A172 (cell line): ENCODE measurements at places on chromosomes 13 and 19.
A peak's percentile ranks its signal among the peaks of the same experiment; 100 is the strongest.

- peak; percentile 51 for DNase-seq
Measured at GRCh38 chr19:35495107-35496064, 5.1 kb upstream of the KRTDAP start.

GRCh38 chr13:99577934-99578917 is 77.0 kb downstream of the TM9SF2 start:
- no peak for DNase-seq

GRCh38 chr19:28691683-28692082 is 521.3 kb downstream of the UQCRFS1 start:
- no peak for DNase-seq

GRCh38 chr19:21482863-21483276 is 22.5 kb upstream of the ZNF429 start:
- no peak for DNase-seq

GRCh38 chr19:56608274-56608964 is 13.3 kb downstream of the ZNF71 start:
- no peak for DNase-seq

- no peak for DNase-seq
Measured at GRCh38 chr19:49631014-49631588, 8.8 kb downstream of the RRAS start.

GRCh38 chr19:44142059-44142433 is 692 bp downstream of the ZNF234 start:
- no peak for DNase-seq

DNA sequence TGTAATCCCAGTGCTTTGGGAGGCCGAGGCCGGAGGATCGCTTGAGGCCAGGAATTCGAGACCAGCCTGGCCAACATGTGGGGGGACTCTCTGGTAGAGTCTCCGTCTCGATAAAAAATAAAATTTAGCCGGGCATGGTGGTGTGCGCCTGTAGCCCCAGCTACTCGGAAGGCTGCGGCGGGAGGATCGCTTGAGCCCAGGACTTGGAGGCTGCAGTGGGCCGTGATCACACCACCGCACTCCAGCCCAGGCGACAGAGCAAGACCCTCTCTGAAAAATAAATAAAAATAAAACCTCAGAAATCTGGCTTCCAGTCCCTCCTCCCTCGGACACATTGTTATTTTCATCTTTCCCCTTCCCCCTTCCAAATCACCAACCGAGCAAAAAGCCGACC is 332 bp downstream of the IRGQ start:
- DNase-seq = no peak

- no peak for DNase-seq
Measured at GRCh38 chr13:74919914-74920313, 562.1 kb downstream of the TBC1D4 start.

DNA sequence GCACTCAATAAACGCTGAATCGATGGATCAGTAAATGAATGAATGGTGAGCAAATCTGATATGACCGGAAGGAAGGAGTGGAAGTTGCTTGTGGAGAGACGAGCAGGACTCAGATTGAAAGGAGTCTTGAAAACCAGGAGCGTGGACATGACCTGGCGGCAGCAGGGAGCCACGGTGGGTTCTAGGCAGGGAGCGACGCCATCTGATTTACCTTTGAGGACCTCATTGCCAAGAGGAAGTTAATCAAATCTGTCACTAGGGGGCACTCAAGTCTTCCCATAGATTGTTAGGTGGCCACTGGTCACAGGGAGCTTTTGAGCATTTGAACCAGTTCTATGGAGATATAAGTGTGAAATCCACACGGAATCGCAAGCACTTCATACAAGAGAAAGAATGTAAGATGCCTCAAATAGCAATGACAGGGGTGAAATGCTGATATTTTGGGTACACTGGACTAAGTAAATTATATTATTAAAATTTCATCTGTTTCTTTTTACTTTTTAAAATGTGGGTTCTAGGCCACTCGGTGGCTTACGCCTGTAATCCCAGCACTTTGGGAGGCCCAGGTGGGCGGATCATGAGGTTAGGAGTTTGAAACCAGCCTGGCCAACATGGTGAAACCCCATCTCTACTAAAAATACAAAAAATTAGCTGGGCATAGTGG is 9.2 kb upstream of the FBN3 start:
- DNase-seq = peak; percentile 86

DNA sequence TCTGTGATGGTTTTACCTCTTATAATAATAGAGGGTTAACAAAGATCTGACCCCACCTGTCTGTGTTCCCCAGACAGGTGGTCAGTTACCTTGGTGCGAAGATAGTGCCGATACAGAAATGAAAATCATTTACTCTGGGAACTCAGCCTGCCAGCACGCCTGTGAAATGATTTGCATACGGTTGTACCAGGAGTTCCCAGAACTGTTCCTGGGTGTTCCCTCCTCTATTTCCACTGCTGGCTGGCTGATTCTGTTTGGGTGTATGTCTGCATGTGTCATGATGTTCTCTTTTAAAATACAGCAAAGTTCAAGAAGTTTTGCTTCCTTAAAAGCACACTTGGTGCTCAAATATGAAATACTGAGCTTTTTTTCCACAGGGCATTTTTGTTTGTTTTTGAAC is 527.1 kb downstream of the FGF9 start:
- DNase-seq = no peak

DNA sequence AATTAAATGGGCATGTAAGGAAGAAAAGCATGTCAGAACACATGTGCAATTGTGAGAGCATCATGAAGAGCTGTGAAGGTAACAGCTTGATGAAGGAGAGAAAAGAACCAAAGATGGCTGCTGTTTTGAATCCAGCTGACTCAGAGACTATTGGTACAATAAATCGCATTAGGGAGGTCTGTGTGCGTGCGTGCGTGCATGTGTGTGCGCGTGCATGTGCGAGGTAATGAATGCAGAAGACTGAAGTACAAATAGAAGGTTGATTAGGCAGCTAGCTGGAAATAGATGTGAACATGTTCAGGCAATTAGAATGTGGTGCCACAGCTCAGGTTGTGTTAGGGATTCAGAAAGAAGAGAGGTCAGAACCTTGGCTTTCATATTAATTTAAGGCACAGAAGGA is 440.5 kb downstream of the OXGR1 start:
- no peak for DNase-seq

DNA sequence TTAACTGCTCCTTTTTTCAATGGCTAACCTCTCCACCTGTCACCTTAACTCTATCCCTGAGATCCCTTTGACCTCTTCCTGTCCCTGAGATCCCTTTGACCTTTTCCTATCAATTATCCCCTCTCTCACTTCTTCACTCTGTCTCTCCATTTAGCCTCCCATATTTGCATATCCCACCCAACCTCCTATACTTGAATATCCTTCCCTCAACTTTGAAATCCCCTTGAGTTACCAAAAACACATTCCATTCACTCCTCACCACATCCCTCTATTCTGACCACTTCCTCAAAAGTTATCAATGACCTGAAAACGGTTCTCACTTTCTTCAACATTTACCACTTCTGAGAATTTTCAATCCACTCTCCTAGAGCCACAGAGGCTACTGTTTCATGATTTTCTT is 3.0 kb downstream of the MYCBP2 start:
- no peak for DNase-seq

DNA sequence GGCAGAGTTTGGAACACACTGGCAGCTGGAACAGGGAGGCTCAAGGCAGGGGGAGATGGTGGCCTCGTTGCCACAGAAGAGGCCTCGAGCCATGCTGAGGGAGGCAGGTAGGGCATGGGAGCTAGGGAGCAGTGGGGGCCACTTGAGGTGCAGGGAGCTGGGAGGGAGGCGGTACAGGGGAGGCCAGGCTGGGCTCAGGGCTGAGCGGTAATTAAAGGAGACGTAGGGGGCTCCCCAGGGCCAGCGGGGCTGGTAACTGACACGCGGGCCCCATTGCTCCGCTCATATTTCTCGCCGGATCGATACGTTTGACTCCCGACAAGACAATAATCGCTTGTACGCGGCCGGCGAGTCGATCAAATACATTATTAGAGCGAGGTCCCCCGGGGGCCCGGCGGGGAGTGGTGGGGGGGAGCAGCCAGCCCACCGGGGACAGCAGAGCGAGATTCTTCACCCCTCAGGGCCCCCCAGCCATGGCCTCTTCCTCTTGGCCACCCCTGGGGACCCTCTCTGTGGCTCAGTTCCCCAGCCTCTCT is 2.4 kb upstream of the POU2F2 start:
- DNase-seq = no peak

GRCh38 chr19:11450570-11451326 is 15.3 kb downstream of the PRKCSH start:
- DNase-seq = no peak

DNA sequence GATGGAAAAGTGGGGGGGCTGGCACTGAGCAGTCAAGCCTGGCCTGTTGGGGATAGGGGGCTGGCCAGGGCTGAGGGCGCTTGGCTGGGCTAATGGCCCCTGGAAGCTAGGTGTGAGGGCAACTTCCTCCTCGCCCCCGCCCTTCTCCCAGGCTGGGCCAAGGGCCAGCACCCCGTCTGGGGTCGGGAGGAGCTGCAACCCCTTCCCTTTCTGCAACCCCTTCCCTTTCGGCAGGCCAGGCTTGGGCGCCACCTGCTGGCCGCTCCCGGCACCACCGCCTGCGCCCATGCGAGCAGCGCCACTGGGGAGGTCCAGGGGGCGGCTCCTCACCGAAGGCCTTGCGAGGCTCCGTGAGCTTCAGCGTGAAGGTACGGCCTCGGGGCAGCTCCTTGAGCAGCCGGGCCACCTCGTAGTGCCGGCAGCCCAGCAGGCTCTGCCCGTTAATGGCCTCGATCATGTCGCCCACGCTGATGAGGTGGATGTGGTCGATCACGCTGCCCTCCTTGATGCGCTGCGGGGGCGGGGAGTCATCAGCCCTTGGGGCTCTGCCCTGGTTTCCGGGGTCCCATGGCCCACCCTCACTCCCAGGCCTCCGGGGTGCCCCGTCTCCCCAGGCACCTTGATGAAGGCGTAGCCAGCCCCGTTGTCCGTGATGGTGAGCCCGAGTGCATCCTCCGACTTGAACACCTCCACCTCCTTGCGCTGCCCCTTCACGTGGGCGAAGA is 5.0 kb upstream of the PTGER1 start:
- DNase-seq = no peak

DNA sequence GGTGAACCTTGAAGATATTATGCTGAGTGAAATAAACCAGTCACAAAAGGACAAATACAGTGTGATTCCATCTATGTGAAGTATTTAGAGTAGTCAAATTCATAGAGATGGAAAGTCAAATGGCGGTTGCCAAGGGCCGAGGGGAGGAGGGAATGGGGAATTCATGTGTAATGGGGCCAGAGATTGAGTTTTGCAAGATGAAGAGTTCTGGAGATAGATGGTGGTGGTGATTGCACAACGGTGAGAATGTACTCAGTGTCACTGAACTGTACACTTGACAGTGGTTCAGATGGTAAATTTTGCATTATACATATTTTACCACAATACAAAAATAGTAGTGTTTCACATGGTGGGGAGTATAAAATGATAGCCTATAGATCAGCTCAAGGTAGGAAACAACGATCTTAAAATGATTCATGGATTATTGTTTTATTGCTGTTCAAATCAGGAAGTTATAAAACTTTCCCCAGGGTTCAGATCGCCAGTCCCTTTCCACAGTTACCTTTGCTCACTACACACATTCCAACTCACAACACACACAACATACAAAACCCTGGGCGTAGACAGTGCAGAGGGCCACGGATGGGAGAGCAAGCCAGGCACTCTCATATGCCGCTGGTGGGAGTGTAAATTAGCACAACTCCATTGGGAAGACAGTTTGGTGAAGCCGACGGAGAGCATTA is 219.9 kb downstream of the ZIC5 start:
- no peak for DNase-seq

- no peak for DNase-seq
Measured at GRCh38 chr13:29845440-29846056, 4.9 kb downstream of the UBL3 start.

DNA sequence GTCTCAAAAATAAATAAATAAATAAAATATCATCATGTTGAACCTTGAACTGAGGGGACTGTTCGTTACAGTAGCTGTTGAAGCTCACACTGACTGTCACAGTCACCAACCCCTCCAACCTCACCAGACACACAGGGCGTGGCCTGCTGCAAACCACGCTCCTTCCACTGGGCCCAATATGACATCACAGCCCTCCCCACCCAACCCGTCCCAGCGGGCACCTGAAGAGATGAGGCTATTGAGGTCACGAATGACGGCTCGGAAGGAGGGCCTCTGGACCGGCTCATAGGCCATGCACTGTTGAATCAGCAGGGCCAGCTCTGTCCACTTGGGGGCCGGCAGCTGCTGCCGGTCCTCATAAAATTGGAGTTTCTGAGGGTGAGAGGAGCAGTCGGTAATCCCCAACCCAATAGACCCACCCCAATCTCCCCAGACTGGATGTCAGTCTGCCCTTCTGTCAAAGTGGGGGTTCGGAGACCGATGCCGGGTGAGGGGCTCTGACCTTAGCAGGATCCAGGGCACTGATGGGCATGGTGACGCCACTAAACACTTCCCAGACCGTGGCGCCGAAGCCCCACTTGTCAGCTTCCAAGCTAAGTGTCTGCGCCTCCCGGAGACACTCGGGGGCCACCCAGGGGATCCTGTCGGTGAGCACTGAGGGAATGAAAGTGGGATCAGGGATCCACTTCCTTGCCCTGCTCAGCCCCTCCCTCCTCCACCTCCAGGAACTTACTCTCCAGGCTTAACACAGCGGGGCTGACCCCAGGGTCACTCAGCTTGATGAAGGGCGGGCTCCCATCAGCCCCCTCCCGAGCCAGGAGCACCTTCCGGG is 13.2 kb downstream of the JAK3 start:
- peak; percentile 25 for DNase-seq

DNA sequence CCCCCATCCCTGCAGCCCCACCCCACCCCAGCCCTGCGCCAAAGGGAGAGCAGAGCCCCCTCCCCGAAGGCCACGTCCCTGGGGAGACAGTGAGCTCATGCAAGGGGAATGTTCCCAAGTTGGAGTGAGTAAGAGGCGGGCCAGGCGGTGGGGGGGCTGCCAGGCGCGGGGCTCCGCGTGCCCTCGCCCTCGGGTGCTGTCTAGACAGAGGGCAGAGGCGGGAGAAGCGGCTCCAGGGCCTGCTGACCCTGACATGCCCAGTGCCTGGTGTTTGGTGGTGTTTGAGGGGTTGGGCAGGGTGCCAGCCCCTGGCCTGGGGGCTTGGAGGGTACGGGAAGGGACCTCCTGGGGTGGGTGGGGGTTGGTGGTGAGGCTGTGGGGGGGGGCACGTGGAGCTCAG is 1.0 kb downstream of the FSTL3 start:
- peak; percentile 93 for DNase-seq

DNA sequence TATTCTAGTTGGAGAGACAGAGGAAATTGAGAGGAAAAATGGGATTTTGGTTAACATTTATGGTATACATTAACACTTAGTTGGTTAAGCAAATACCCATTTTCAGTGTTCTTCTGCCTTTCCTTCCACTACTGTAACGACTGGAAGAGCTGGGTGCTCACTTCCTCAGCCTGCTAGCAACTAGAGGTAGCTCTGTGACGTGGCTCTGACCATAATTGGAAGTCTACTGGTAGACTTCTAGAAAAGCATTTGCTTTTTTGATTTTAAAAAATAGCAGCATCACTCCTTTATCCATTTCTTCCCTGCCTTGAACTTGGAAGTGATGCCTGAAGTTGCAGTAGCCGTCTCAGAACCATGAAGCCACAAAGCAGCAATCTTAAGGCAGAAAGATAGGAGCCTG is 15.9 kb downstream of the NHLRC3 start:
- no peak for DNase-seq
